ENCODE measurements at places on chromosomes 1 and 21.
A peak's percentile ranks its signal among the peaks of the same experiment; 100 is the strongest.

DNA sequence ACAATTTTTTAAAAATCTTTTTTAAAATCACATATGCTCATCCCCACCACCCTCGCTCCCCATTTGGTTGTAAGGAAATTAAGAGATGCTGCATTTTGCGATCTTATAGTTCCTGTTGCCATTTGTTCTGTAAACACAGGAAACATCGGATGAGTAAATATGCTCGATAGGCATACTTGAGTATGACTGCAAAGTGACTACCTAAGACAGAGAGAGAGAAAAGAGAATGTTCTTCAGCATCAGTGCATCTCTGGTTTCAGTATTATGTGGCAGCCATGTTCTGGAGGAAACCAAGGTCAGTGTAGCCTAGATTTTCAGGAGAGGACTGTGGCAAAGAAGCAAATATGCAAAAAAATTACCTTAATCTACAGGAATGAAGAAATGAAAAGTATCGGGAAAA lies 265.5 kb upstream of the FMN2 start:
- DNase-seq, result no peak

- no peak for DNase-seq
These were observed 33.7 kb downstream of the CDCA8 start for GRCh38 chr1:37725851-37726613.

GRCh38 chr1:117661027-117661426 lies 55.2 kb downstream of the TENT5C start:
- no peak for DNase-seq

GRCh38 chr1:13756557-13757315 lies 56.7 kb downstream of the PRDM2 start:
- DNase-seq, result no peak

DNA sequence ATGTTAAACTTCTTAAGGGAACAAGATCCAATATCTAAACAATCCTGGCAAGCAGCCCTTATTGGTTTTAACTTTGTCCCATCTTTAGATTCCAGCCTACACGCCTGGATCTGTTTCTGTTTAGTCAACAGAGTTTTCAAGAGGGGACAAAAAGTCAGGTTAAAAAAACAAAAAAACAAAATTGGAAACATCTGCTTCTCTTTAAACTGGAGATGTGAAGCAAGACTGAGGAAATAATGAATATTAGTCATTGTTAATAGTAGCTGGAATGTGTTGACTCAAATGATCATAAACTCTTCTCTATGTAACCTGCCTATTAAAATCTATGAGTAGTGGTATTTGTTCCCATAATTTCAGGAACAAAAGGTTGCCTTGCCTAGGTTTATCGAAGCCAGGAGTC lies 55.0 kb downstream of the NID1 start:
- no peak for DNase-seq

GRCh38 chr1:68049941-68050878 lies at the start of gene DIRAS3:
DIRAS3 (minus strand) TSS chr1:68050627; CDS start chr1:68047297, 3,330 bp downstream.
- DNase-seq, result peak; percentile 3

GRCh38 chr1:64312431-64312830 lies 109.0 kb downstream of the UBE2U start:
- DNase-seq, result no peak

GRCh38 chr1:6923955-6924881 lies 139.0 kb downstream of the CAMTA1 start:
- DNase-seq, result no peak

DNA sequence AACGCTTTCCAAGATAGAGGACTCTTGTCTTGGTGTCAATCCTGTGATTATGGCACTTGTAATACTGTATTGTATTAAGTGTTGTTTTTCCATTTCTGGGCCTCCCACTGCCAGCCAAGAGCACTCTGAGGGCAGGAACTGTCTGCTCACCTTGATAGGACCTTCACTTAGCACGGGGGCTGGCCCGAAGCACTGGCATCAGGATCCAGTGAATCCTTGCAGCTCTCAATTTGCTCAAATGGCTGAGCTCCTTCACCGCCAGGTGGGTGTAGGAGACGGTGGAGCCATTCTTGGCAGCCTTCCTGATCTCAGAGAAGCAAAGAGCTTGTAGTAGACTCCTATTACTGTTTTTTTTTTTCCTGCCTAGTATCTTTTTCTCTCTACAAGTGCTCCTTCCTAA lies 17.7 kb downstream of the MECR start:
- DNase-seq, result no peak

DNA sequence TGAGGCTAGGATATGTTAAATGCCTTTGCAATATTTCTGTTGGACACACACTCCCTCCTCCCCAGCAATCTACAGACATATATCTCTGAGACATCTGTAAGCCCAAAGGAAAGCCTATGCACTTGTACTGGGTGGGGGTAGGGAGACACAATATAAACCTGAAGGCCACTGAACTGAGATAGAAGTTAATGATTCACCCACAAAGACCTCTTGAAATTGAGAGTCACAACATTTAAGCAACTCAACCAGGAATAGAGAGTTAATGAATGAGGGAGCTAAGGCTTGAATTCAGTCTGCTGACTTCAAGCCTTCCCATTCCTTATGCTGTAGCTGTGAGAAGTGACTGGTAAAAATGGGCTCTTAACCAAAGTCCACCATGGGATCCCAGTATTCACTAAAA lies 5.0 kb downstream of the OR10J1 start:
- no peak for DNase-seq

GRCh38 chr1:210223226-210223904 lies 9.2 kb upstream of the SERTAD4 start:
- DNase-seq, result no peak

DNA sequence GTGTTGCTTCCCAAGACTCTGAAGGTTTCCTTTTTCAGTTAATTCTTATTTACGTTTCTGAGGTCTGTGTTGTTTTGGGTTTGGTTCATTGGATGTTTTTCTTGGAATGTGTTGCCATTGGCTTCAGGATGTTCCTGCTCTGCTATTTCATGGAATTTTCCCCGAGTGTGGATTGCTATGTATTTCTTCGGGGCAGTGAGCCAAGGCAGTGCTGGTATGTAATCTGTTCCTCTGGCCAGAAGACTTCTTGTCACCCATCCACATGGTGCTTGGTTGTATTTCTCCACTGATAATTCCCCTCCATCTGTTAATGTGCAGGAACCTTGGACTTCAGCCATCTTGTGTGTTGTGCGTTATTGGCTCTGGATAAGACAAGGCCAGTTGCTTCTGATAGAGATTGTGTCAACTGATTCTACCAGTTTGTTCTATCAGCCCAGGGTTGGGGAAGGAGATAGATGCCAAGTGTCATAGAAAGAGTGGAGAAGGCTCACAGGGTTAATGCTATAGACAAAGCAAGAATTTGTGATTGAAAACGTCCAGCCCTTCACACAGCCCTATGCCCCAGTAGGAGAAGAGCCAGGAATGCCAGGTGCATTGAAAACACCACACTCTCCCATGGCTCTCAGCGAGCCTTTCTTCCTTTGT lies 505.2 kb downstream of the PLPP3 start:
- peak; percentile 97 for DNase-seq

GRCh38 chr1:155282488-155283091 lies 5.3 kb downstream of the HCN3 start:
- no peak for DNase-seq

GRCh38 chr1:218510153-218510772 lies 165.1 kb downstream of the TGFB2 start:
- no peak for DNase-seq

DNA sequence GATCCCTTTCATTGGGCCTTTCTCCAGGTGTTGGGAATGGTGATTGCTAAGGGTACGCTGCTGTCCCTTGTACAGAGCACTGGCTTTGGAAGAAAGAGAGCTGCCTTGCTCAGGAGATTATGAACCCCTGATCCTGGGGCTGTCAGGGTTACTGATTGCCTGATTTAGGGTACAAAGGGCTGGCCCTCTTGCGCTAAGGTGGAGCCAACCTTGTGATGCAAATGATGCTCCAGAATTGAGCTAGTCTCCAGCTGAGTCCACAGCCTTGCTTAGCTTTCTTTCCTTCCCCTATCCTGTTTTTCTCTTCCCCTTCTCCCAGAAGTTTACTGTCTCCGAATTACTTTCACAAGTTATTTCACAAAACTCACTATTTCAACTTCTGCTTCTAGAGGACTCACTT lies 334.7 kb downstream of the AMY1C start:
- DNase-seq, result no peak

- DNase-seq, result peak; percentile 62
These were observed 43.4 kb downstream of the ITSN1 start for GRCh38 chr21:33685613-33686197.

- DNase-seq, result no peak
These were observed 118.6 kb downstream of the PRDM16 start for GRCh38 chr1:3187415-3188149.

- no peak for DNase-seq
These were observed 11.6 kb downstream of the SCNN1D start for GRCh38 chr1:1291548-1292441.

- no peak for DNase-seq
These were observed 865 bp downstream of the PIGC start for GRCh38 chr1:172442843-172443565.

GRCh38 chr1:221715321-221716169 lies 26.3 kb downstream of the DUSP10 start:
- no peak for DNase-seq

DNA sequence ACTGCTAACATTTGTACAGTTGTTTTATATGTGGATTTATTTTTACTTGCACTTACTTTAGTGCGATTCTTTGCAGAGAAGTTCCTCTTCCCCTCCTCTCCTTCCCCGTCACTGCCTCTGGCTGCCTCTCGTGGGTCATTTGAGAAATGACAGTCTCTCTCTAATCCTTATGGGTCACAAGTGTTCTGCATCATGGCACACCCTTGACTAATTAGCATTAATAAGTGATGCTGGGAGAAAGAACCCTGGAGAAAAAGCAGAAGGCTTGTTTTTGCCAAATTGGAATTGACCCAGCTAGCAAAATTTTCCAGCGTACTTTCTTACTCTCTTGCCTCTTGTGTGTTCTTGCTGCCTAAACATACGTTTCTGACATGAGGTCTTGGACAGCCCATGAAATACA lies 301.2 kb downstream of the DUSP10 start:
- no peak for DNase-seq

GRCh38 chr1:153956997-153957715 lies 1.3 kb downstream of the CRTC2 start:
- DNase-seq, result no peak

GRCh38 chr1:28258628-28259251 lies 578 bp upstream of the SESN2 start:
- no peak for DNase-seq

DNA sequence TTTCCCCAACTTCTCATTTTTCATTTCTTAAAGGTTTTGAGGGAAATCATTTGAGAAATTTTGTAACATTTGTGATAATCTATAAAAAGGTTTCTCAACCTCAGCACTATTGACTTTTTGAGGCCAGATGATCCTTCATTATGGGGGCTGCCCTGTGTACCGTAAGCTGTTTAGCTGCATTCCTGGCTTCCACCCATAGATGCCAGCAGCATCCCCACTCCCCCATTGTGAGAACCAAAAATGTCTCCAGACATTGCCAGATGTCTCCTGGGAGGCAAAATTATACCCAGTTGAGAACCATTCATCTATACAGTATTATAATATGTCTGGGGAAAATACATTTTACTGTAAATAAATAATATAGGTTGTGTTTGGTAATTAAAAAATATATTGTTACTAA lies 146.0 kb downstream of the PBX1 start:
- DNase-seq, result no peak

DNA sequence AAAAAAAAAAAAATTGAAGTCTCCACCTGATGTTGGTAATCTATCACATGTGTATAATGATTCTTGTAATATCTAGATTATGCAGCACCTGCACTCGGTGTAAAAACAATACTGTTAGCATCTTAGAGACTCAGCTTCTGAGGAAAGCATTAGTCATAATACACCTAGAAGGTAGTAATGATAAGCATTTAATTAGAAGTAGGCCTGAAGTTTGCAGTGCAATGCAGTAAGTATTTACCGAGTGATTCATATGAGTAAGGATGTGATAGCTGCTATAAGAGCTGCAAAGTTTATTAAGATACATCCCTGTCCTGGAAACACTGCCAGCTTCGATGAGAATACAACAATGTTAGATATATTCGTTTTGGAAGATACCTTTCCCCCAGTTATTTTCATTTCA lies 196.4 kb downstream of the GREM2 start:
- DNase-seq, result no peak

GRCh38 chr1:51558375-51558924 lies 39.4 kb upstream of the EPS15 start:
- no peak for DNase-seq

DNA sequence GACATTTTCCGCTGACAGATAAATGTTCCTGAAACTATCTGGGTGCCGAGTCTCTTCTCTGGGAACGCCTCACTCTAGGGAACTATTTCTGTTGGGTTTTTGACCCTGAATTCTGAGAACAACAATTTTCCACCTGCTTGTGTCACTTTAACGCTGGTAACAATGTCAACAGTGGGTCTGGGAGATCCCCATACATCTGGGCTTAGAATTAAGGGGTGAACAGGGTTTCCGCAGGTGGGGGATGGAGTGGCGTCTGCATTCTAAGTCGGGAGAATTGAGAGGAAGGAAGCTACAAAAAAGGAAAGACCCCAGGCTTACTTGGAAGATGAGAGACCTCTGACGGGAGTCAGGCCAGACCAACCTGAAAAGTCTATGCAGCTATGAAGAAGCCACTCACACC lies 8.7 kb downstream of the CD247 start:
- no peak for DNase-seq

GRCh38 chr1:215521279-215521678 lies 45.8 kb upstream of the KCTD3 start:
- DNase-seq, result no peak

DNA sequence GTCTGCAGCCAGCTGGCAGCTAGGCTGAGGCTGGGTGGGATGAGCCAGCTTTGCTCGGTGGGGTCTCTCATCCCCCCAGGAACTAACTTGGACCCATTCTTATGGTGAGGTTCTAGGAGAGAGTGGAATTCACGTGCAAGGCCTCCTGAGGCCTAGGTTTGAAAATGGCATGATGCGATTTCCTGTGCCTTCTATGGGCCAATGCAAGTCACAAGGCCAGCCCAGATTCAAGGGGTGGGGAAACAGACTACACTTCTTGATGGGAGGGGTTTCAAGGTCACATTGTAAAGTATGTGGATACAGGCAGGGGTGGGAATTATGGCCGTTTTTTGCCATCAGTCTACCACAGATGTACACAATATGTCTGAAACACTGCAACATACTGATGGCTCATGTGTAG lies 48.3 kb downstream of the HTR6 start:
- DNase-seq, result no peak

- no peak for DNase-seq
These were observed 40.3 kb upstream of the CASZ1 start for GRCh38 chr1:10836726-10837125.

DNA sequence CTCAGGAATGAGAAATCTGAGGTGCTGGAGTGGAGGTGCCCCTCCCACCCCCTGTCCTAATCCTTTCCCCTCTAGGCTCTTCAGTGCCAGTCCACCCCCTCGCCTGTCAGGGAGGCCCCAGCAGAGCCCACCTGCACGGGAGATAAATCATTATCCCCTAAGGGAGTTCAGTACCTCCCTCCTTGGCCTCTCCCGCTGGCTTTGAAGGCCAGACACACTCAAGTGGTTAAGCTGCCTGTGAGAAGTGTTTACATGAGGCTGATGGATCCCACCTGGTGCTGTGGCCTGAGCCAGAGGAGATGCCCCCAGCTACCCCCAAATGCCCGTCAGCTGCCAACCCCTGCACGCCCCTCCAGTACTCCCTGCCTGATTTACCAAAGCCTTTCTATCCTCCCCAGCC lies 3.7 kb downstream of the RSPO1 start:
- DNase-seq, result no peak

GRCh38 chr1:174519844-174520243 lies 72.1 kb downstream of the GPR52 start:
- DNase-seq, result no peak

GRCh38 chr1:67434491-67434890 lies 4.3 kb upstream of the SERBP1 start:
- no peak for DNase-seq

Data from GM04504 (cell line).